Uterine smooth muscle cell (primary cell): ENCODE measurements at places on chromosomes 6 and 20. TPM values are rescaled to one million over a fixed set of nuclear protein-coding genes. Genes with fewer than 3 reads are reported as not detected.

Gene ACTR5
- 7.6 and 8.9 TPM in 2 replicates for total RNA-seq

Gene HLA-DRA
- total RNA-seq: not detected in 2 replicates

Gene SLC13A3
- 3.1 and 5.5 TPM in 2 replicates for total RNA-seq

Gene NOX3
- total RNA-seq: not detected in 2 replicates

Gene TGM2
- 221 and 411 TPM in 2 replicates for total RNA-seq

Gene ZSCAN23
- total RNA-seq: 6.2 and 6.3 TPM in 2 replicates

Gene SLC32A1
- total RNA-seq: not detected in 2 replicates

Gene ZC3H12D
- 0.11 and 0.37 TPM in 2 replicates for total RNA-seq

Gene ZNF292
- 31.3 and 37.9 TPM in 2 replicates for total RNA-seq

Gene ALDH5A1
- 1.3 and 2.1 TPM in 2 replicates for total RNA-seq

Gene C6orf15
- not detected in 2 replicates for total RNA-seq

Gene ZNF512B
- total RNA-seq: 7.1 and 7.6 TPM in 2 replicates

Gene POU3F2
- under 0.01 TPM in 1 of 2 replicates, not detected in the other for total RNA-seq

Gene MICB
- 11.6 and 21.9 TPM in 2 replicates for total RNA-seq

Gene PRICKLE4
- total RNA-seq: 0.66 TPM in 1 of 2 replicates, not detected in the other

Gene LPA
- total RNA-seq: not detected in 2 replicates

Gene MTFR2
- 1.6 and 8.1 TPM in 2 replicates for total RNA-seq

Gene MEP1A
- not detected in 2 replicates for total RNA-seq

Gene BPI
- total RNA-seq: 0.12 TPM in 1 of 2 replicates, not detected in the other

Gene PPP1R3G
- total RNA-seq: 2.8 and 2.9 TPM in 2 replicates

Gene LZTS3
- total RNA-seq: 4.3 and 6.5 TPM in 2 replicates

Gene GPR6
- not detected in 2 replicates for total RNA-seq

Gene UNC93A
- not detected in 2 replicates for total RNA-seq

Gene VWA7
- 0.11 and 0.25 TPM in 2 replicates for total RNA-seq
